ENCODE measurements at places on chromosomes 5 and 9. TPM values are rescaled to one million over a fixed set of nuclear protein-coding genes. Genes with fewer than 3 reads are reported as not detected.

GRCh38 chr5:157519579-157520253 is 55.9 kb downstream of the ADAM19 start:
- DNase-seq, result no peak

DNA sequence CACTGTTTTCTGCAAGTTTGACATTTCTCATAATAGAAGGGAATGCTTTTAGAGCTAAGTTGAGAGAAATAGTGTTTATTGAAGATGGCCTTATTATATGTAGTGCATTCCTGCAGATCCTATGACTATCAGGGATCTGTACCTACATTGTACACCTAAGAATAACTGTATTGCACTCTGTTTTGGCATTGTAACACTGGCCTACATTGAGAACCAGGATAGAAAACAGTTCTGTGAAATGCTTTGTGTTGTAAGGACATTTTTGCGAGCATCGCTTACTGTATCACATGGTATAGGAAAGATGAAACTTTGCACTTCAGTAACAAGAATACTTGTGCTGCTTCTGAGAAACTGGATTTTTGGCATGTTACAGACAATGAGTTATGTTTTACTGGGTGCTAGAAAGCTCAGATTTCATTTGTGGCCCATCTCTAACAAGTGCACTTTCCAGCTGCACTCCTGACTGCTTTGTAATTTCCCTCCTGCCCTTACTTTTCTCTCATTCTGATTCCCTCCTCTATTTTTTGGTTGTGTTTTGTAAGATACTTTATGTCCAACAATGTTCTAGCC is 30.6 kb downstream of the C9orf85 start:
- DNase-seq, result no peak

- DNase-seq, result no peak
Observed at GRCh38 chr5:151900891-151901290, 23.8 kb downstream of the GLRA1 start.

DNA sequence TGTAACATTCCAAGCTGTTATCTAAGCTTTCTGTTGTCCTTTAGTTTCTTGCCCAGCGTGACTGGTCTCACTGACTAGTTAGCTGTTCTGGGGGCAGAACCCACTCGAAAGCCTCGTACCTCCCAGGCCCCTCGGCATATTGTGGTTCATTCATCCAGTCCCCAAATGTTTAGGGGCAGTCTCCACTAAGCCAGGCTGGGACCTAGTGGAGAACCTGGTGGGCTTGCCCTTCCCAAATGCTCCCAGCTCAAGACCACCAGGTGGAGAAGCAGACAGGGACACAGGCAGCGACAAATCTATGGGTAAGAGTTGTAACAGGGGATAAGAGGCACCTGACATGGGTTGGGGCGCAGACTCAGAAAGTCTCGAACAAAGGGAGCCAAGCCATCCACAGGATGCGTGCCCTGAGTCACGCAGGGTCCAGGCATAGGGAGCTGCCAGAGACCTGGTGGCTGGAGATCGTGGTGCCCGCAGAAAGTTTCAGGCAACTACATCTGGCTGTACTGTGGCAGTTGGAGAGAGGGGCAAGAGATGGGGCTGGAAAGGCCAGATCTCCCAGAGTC is 851 bp upstream of the EEIG1 start:
- DNase-seq, result no peak

GRCh38 chr9:35162605-35163315 is 951 bp downstream of the UNC13B start:
- no peak for DNase-seq

ACTBL2 gene
- total RNA-seq, result 0.30 TPM

Data from MG63 (cell line).